ENCODE measurements at places on chromosomes 1 and 21.

GRCh38 chr1:147089457-147089856 lies 82.8 kb downstream of the PRKAB2 start:
- no peaks in the 10 kb centered on the region for H3K36me3 ChIP-seq
- H3K4me3 ChIP-seq: no peak overlapping the region
- no peak overlapping the region for H3K27ac ChIP-seq
- H3K27me3 ChIP-seq: peaks cover 18% of the 10 kb centered on the region
- DNase-seq: no peak
- H3K4me1 ChIP-seq: peaks cover 5% of the 10 kb centered on the region

DNA sequence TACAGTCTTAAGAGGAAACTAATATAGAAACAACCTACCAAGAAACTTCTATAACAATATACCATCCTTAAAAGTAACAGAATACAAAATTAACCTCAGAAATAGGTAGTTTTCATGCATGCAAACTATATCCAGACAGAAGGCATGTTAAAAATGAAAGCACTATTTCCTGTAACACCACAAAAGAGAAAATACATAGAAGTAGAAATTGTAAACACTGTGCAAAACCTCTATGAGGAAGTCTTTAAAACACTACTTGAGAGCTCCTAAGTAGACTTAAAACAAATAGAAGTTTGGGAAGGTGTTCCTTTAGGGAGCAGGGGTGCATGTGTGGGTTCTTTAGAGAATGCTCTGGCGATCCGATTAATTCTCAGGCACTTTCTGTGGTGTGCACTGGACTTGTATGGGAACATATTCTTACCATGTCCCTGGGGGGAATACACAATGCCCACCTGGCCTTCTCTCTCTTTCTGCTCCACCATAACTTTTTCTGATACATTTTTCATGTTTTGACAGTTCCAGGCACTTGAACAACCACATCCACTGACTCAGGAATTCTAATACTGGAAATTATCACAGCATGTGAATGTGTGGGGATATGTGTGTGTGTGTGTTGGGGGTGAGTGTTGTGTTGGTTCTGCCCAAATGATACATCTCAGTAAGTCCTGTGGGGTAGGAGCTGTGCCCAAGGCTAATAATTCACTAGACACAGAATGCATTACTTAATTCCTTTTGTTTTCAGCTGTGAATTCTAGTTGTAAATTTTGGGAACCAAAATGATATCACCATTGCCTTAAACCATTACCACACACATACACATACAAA lies 866.3 kb upstream of the B3GALT2 start:
- H3K36me3 ChIP-seq: no peaks in the 10 kb centered on the region
- no peak overlapping the region for H3K27ac ChIP-seq
- DNase-seq: no peak
- H3K4me3 ChIP-seq: no peak overlapping the region
- H3K27me3 ChIP-seq: no peaks in the 10 kb centered on the region

DNA sequence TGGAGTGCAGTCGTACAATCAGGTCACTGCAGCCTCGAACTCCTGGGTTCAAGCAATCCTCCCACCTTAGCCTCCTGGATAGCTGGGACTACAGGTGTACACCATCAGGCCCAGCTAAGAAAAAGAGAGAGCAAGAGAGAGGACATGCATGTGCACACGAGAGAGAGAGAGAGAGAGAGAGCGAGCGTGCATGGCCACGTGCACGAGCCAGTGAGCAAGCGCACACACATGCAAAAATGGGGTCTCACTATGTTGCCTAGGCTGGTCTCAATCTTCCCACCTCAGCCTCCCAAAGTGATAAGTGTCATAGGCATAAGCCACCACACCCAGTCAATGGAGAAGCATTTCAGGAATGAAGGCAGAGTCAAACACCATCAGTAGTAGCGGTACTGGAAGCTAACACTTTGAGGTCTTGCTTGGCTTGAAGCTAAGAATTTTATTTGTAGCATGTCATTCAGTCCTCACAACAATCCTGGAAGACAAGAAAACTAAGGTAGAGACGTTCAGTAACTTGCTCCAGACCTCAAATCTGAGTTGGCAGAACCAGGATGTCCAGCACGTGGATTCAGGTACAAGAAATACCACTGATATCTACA lies 14.5 kb downstream of the GNB1 start:
- no peaks in the 10 kb centered on the region for H3K27me3 ChIP-seq
- H3K27ac ChIP-seq: no peak overlapping the region
- peaks cover 19% of the 10 kb centered on the region for H3K4me1 ChIP-seq

DNA sequence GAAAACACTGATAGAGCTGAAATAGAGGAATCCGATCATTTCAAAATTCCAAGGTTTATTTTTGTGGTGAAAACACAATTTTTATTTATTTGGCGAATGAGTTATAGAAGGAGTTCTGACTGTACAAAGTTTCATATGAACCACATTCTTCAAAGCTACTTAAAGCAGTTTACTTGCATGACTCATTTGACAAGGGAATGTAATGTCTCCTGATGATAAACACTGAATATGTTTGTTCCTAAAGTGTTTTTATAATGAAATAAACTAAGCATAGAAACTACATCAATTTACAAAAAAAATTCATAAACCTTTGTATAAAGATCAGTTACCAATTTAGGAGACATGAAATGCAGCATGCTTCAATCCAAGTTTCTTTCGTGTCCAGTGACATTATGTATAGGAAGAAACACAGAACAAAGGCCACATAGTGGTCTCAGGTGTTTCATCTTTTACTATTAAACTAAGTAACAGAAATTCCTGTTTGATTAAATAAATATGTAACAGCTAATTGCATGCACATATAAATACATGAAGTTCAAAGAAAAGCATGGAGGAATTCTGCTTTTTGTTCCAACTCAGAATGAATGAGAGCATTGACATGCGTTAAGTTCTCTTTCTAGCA lies 2.5 kb downstream of the PRKACB start:
- H3K4me3 ChIP-seq: no peak overlapping the region
- H3K27me3 ChIP-seq: no peaks in the 10 kb centered on the region
- no peak overlapping the region for H3K27ac ChIP-seq
- no peak for DNase-seq

DNA sequence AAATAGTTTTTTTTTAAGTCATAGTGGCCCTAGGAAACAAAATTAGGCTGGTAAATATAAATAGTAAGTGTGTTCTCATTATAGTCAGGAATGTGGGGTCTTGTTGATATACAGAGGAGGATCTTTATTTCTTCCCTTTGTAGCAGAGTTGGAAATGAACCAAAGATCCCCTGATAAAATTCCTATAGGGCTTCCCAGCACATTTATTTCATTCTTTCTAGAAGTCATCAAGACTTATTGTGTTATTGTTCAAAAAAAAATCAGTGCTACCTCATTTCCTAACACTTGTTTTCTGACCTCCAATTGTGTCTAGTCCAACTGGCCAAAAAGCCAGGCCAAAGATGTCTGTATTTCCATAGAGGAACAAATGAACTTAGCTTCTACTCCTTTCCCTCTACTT lies 7.6 kb upstream of the PLEKHO1 start:
- no peaks in the 10 kb centered on the region for H3K36me3 ChIP-seq
- H3K4me1 ChIP-seq: no peaks in the 10 kb centered on the region
- H3K27me3 ChIP-seq: no peaks in the 10 kb centered on the region
- H3K27ac ChIP-seq: no peak overlapping the region

DNA sequence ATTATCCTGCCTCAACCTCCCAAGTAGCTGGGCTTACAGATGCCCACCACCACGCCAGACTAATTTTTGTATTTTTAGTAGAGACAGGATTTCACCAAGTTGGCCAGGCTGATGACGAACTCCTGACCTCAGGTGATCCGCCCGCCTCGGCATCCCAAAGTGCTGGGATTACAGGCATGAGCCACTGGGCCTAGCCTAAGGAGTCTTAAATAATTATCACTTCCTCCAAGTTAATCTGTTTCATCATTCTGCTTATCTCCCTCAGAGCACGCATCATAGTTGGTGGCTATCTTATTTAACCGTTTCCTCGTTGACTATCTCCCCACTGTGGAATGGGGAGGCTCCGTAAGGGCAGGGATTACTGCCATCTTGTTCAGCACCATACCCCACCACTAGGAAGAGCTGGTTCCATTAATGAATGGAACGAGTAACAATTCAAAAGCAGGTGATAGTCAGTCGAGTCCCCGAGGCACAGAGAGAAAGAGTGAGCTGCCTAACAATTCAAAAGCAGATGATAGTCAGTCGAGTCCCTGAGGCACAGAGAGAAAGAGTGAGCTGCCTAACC lies 52.7 kb downstream of the GLUL start:
- no peaks in the 10 kb centered on the region for H3K4me1 ChIP-seq
- no peaks in the 10 kb centered on the region for H3K36me3 ChIP-seq
- no peak overlapping the region for H3K27ac ChIP-seq
- no peaks in the 10 kb centered on the region for H3K27me3 ChIP-seq
- DNase-seq: no peak

GRCh38 chr1:117654493-117655219 lies 48.8 kb downstream of the TENT5C start:
- H3K4me1 ChIP-seq: peaks cover 10% of the 10 kb centered on the region
- DNase-seq: no peak
- no peak overlapping the region for H3K4me3 ChIP-seq
- H3K27me3 ChIP-seq: no peaks in the 10 kb centered on the region
- H3K36me3 ChIP-seq: no peaks in the 10 kb centered on the region

DNA sequence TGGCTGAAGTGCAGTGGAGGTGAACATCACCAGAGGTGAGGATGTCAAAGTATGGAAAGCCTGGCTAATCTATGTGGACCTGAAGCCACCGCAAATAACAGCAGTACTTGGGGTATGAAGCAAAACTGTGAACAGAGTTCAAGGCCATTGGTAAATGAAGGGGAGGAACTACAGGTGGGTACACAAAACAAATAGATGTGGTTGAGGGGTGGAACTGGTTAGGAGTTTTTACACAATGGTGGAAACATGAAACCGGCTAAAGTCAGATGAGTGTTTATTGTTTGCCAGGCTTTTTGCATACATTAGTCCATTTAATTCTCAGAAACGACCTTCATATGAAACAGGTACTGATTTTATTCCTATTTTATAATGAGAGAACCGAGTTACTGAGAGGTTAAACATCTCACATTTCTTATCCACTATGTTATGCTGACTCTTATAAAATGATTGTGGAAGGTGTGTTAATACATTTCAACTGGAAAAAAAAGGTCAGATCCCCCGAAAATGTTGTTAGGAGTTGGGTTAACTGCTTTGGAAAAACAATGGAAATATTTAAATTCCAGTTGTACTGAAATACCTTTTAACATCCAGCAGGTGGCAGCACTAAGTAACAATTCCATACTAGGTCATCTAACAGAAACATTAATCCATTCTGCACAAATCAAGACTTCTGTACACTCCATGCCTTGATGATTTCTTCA lies 44.3 kb upstream of the GTF2B start:
- H3K27me3 ChIP-seq: no peaks in the 10 kb centered on the region
- H3K4me3 ChIP-seq: no peak overlapping the region

Measured in left lung (tissue), 14 donors.